ENCODE measurements at places on chromosomes 13 and 19.

GRCh38 chr19:31127134-31127967, 221.9 kb downstream of the TSHZ3 start:
- no peak for DNase-seq

DNA sequence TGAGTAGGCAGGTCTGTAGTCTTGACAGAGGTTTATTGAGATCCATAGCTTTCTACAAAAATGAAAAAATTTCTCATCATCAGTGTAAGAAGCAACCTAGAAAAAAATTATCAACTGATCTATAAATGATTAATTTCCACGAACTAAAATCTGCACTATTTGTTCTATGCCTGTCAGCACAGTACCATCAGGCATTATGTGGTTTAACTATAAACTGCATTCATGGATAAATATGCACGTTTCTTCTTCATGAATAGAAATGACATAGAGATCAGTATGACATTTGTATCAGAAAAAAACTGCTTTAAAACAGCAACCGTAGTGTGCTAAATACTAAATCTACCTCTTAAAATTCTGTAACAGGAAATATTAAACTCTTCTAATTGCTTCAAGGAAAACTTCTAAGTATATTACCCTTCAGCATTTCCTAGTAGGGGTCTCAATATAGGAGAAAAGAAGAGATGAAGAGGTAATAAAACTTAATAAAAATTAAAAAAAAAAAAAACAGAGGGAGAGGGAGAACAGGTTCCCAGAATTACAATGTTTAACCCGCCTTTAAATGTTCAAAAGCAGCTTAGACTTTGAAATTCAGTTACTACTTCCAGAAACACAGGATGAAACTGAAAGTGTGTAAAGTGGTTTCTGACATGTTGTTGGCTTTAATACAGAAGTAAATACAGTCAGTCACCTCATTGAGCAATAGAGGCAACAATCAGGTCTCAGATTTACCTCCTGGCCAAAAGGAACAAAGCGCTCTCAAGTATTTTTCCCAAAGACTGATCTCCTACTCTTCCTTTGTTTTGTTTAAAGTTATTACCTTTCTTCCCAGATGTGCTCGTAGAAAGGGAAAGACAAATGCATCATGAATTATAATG, 144.4 kb downstream of the DIAPH3 start:
- DNase-seq: no peak

GRCh38 chr19:35155441-35155840, 906 bp downstream of the FXYD5 start:
- no peak for DNase-seq

- no peak for DNase-seq
Observed at GRCh38 chr13:30739237-30739528, 3.8 kb downstream of the ALOX5AP start.

- DNase-seq: no peak
Observed at GRCh38 chr13:40060296-40061007, 405.0 kb downstream of the COG6 start.

GRCh38 chr19:12751635-12752034, at the start of gene BEST2:
Gene BEST2, plus strand, starts transcription at chr19:12751791. Its CDS starts 802 bp downstream, at chr19:12752593.
- no peak for DNase-seq

- DNase-seq: no peak
Observed at GRCh38 chr19:18322318-18322758, 538 bp downstream of the LSM4 start.

DNA sequence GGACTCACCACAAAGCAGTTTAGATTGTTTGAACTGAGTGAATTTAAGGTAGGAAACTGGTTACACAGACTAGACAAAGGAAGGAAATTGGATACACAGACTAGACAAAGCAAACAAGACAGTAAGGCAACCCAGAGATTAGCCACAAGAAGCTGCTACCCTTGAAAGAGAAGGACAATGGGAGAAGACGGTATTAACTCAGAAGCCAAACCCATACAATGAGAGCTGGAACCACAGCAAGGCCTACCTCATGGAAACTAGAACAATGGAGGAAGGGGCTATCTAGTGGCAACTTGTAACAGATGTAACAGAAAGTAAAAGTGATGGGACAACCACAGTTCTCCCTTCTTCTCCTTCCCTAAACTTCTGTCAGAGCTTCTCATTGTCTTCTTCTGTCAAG, 410.9 kb upstream of the SPRY2 start:
- DNase-seq: no peak

DNA sequence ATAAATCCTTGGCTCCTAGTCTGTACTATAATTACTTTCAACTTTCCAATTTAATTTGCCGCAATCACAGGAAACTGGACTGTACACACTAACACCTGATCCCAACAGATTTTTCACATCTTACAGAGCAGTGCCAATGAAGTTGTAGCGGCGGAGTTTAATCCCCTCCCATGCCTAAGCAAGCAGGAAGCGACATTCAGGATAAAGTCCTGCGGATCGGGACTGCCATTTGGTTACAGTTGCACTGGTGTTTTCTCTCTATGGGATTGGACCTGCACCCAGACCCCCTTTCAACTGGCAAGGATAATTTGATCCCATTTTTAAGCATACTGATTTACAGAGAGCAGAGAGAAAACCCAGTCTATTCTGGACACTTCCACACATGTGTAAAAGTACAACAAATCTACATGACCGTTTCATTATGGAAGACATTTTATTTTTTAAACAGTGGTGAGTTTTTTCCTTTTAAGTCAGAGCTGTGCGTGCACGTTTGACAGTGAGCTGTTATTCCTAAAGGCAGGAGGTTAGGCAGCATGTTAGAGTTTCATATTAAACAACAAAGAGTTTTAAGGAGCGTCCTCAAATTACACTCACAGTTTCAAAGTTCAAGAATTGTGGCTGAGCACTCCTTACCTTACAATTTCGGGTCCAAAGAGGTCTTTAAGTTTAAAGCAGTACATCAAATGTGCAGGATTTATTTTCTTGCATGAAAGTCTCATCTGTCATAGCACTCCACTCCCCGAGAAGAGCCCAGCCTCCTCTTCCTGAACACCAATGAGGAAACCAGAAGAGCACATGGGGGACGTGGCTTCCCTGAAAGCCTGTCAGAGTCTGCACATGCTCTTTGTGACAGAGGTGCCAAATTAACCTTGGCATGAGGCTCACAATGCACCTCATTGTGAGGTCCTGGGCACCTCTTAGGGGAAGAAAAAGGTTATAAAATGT, 141.6 kb upstream of the RFC3 start:
- DNase-seq: no peak

GRCh38 chr13:55528434-55528833, 1612.3 kb upstream of the PRR20A start:
- no peak for DNase-seq

- no peak for DNase-seq
Observed at GRCh38 chr19:38684078-38684861, 36.8 kb downstream of the ACTN4 start.

GRCh38 chr13:84445776-84446175, 563.5 kb upstream of the SLITRK1 start:
- DNase-seq: no peak

All from CD4-positive, alpha-beta T cell (primary cell).